ENCODE measurements at places on chromosomes 6 and 20.

DNA sequence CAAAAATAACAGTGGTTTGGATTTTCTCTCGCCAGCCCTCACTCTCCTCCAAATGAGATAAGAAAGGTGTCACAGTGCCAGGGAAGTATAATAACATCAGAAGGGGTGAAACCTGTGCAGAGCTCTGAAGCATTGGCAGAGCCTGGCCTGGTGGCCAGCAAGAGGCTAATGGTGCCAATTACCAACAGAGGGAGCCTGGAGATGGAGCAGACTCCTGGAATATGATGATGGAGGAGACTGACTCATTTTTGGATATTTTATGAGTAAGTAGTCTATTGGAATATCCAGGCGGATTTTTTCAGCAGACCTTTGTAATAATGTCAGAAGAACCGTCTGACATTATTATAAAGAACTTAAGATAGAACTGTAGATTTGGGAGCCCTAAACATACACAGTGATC is 442.6 kb upstream of the MARCKS start:
- DNase-seq: no peak

DNA sequence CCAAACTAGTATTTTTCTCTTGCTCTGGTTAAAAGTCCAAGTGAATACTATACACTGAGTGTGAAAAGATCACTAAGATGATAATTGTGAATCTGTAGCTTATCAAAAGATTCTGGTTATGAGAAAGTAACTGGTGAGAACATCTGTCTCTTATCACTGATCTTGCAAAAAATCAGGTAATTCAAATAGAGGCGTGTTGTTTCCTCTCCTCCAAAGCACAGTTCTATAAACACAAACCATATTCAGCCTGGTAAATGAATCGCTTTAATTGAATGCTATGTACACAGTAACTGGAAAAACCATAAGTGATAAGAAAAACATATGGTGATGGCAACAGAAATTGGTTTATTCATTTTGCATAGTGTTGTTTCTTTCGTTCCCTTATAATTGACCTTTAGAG is 161.0 kb downstream of the RALGAPA2 start:
- no peak for DNase-seq

GRCh38 chr6:31776485-31776988 is 591 bp downstream of the VWA7 start:
- DNase-seq: no peak

DNA sequence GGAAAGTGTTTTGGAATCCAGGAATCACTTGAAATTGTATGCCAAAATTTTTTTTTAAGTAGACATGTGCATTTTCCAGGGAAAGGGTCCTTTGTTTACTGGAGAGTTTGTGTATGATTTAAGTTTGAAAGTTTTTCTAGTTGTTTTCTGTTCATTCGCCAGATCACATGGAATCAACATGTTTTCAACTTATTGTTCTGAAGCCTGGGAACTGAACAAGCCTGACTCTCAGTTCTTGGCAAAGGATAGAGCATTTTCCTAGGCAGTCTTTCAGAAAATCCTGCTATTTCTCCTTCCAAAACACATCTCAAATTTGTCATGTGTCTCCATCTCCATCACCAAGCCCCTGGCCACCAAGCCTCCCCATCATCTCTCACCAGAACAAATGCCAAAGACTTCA is 374.8 kb downstream of the MAFB start:
- DNase-seq: no peak

- DNase-seq: no peak
Observed at GRCh38 chr20:54201268-54201846, 6.5 kb upstream of the PFDN4 start.

- DNase-seq: no peak
Observed at GRCh38 chr20:53660947-53661381, 67.3 kb upstream of the ZNF217 start.

DNA sequence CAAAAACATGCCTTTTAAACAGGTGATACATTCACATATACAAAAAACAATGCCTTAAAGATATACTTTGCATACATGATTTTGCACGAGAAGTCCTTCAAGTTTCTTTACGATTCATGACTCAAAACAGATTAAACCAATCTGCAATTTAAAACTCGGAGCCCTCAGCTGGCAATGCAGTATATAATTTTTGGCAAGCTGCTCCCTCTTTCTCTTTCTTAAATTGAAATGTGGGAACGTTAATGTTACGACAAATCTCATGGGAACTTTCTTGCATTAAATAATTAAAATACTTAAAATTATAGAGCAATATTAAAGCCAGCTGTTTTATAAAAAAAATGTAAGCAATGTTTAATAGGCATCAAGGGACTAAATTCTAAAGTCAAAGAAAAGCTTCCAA is 334.6 kb downstream of the ESR1 start:
- DNase-seq: no peak

GRCh38 chr6:1611572-1612298 is 2.0 kb downstream of the FOXC1 start:
- peak; percentile 37 for DNase-seq

GRCh38 chr6:69105288-69105687 is 470.2 kb downstream of the ADGRB3 start:
- DNase-seq: no peak

- no peak for DNase-seq
Observed at GRCh38 chr6:81800666-81801065, 48.2 kb upstream of the TENT5A start.

DNA sequence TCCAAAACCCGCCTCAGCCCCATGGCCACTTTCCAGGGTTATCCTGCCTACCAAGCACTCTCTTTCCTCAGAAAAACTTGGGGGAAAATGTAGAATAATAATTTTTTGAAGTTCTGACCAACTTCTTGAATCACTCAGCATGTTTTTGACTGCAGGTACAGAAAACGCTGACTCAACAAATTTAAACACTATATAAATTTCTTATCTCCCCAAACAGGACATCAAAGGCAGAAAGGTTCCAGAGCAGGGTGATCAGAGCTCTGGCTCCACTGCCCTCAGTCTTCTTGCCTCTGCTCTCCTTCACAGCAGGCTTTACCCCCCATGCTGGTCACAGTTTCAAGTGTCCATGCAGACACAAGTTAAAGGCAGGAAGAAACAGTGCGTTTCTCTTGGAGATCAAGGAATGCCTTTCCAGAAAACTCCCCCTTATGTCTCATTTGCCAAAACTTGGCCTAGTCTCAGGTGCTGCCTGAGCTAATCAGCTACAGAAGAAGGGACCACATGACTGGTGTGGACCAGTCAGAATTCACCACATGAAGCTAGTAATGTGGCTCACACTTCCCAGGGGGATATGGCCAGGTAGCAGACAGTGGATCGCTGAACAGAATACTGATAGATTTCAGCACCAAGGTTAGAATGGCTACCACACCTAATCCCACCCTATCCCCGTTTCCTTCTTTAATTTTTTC is 24.4 kb upstream of the SLC17A3 start:
- no peak for DNase-seq

DNA sequence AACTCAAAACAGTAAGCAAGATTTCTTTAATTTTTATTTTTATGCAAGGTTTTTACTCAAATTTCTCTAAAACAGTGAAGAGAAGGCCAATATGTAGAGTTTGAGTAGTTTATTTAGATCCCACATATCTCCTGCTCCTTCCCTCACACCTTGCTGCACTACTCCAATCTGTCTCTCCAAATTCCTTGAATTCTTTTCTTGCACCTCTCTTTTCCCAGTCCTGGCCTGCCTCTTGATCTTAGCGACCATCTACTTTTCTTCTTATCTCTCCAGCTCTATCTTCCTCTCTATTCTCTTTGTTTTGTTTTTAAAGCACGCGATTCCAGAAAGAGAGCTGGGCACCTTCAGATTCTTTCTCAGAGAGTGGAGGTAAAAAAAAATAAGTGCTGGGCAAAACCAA is 86.7 kb upstream of the KCNQ5 start:
- no peak for DNase-seq

DNA sequence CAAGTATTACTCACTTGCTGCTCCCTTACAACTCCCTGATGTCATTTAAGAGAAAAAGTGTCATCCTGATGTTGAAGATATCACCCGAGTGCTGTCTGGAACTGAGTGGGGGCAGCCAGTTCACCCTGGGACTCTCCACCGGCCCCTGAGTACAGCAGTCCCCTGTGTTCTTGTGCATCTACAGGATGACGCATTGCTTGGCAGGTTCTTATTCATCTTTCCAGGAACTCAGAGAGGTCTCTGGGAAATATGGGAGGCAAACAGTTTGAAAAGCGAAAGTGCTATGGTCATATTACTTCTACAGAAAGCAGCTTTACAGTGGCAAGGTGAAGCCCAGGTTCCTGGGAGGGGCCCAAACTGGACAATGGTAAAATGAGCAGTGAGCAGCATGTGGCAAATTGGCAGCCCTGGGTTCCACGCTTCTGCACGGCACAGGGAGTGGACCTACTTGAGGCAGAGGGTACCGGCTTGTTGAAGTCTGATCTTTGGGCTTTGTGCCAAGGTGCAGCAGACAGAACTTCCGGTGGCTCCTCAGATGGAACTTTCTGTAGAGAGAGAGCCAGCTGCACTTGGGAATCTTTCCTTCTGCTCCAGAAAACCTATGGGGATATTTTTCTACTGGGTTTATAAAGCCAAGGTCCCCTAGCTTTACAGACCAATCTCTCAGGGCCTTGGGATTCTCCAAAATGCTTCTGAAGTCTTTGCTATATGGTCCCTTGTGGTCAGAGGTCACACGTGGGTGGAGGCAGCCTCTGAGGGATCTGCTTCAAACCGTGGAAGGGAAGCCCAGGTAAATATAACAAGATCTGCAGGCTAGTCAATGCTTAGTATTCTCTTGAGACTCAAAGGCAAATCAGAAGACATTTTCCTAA is 128.3 kb downstream of the MAP3K7 start:
- no peak for DNase-seq

- no peak for DNase-seq
Observed at GRCh38 chr20:1396264-1396663, 3.4 kb upstream of the FKBP1A start.

GRCh38 chr6:164005004-164005711 is 590.6 kb downstream of the QKI start:
- DNase-seq: no peak

DNA sequence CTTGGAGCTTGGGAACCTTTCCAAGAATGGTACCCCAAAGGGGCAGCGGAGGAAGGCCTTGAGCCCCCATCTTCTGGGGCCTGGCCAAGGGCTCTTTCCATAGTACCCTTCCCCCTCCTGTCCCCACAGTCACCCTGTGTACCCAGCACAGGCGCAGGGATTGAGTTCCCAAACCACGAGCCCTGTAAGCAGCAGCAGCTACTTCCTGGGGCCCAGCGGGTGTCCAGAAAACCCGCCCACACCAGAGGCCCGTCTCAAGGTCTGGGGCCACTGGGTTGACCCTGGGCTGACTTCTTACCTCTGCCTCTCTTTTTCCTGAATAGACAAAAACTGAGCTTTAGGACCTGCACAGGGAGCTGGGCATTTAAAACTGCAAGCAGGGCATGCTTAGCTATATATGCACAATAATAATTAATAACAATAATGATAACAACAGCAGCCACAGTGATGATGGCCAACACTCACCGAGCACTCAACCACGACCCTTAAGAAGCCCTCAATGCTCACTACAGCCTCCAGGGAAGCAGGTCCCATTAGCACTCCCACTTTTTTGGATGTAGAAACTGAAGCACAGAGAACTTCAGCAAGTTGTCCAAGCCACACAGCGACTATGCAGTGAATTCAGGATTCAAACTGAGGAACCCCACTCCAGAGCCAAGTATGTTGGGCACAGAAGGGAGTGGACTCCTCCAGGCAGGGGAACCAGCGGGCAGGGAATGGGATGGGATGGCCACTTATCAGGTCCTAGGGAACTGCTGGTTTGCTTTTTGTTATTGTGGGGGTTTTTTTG is 14.5 kb downstream of the NOL4L start:
- no peak for DNase-seq

DNA sequence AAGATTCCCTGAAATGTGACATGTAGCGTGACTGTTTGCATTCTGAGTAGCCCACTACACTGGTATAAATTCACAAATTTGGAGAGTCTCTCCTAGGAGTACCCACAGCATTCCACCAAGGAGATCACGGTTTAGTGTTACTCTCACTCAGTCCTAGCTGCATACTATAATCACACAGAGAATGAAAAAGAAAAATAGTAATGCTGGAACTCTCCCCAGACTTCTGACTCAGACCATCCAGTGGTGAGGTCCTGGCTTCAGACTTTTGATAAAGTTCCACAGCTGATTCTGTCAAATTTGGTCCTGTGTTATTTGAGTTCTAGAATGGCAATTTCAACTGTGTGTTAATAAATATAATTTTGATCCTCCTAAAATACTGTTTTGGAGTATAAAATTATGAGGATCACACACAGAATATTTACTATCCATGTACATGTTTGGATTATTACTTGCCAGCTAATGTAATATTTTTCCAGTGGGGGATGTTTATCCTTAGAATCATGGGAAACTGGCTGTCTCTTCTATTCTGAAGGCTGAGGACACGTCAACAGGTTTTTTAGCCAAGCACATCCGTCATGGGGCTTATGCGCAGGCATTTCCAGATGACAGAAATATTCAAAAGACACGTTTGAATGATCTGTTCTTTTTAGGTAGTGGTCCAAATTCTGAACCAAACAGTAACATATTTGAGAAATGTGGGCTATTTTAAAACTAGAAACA is 5.1 kb upstream of the KIAA0408 start:
- DNase-seq: no peak

DNA sequence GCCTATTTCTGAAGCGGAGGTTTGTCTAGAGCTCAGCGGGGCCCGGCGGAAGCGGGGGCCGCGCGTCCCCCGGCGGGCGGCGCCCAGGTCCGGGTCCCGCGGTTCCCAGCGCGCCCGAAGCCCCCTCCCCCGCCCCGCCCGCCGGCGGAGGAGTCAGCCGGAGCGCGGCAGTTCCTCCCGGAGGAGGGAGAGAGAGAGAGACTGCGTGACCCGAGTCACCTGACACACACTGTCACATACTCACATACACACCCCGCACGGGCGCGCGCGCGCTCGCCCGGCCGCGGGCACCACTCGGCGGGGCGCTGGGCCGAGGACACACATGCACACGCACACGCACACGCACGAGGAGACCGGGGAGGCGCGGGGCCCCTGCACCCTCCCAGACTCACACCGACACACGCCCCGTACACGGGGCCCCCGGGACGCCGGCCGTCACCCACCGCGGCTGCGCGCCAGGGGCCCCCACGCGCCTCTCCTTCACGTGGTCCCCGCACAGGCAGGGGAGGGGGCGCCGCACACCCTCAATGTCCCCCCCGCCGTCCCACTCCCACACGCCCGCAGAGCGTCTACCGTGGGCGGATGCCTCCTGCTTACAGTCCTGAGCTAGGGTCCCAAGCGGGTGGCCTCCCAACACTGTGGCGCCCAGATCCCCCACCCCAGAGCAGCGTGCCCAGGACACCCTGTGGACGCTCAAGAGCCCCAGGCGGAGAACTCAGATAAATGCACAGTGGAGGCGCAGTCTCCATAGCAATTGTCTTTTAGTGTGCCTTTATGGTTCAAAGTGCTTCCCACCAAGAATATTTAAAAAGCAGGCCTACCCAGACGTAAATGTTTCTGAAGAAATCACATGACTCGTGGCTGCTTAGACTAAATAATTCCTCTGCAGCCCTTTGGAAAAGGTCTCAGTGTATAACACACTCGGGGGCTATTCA is at the start of gene RRAGD:
TSS of gene RRAGD (minus strand) at position 203 of the 935 bp plus-strand sequence. CDS start 280 bp downstream, outside the sequence.
- peak; percentile 63 for DNase-seq

DNA sequence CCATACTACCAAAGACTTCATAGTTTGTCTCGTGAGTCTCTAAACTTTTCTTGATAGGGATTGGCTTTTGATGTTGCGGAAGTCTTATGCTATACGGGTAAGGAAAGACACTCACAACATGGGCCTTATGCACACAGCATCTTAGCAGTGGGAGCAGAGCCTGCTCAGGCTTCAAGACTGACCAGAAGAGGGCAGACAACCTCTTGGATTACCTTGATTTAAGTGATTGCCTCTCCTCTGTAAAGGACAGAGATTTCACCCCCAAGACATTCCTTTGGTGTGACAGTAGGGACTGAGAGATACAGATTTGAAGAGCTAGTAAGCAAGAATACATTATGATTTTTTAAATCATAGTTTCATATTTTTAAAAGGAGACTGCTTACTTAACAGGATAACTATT is 71.0 kb upstream of the SAMD3 start:
- DNase-seq: peak; percentile 68
